ENCODE measurements at places on chromosomes 2 and 18. TPM values are rescaled to one million over a fixed set of nuclear protein-coding genes. Genes with fewer than 3 reads are reported as not detected.

DNA sequence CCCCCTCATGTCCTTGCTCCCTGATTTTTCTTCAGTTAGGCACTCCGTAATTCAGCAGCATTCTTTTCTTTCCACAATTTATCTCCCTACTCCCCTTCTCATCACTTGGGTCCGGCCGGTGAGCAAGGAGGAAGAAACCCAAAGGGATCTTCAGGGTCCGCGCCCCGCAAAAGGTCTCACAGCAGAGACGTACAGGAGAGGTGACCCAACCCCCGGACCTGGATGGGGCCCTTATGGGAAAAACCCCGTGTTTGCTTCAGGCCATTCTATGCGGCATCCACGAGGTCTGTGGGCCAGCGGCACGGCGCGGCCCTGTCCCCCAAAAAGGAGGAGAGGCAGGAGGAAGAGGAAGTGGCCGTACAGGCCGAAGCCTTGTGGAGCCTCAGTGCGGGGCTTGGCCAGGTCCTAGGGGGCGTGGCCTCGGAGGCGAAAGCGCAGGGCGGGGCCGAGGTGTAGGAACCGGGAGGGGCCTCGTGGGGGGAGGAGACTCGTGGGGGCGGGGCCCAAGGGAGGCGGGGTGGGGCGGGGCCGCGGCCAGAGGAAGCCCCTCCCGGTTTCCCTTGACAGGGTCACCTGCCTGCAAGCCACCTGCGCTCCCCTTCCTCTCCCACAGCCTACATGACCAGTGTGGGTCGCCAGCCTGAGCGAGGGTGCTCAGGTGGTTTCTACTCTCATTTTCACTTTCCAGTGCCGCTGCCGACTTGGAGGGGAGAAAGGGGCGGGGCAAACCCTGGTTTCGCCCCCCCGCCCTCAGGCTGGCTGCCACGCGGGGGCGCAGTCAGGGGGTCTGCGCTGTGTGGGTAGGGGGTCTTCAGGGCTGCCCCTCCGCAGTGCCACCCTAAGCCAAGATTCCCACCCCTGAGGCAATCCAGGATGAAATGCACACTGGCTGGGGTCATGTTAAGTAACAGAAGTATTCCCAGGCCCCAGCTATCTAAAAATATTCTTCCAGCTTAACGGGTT is 156.4 kb upstream of the XPO1 start:
- DNase-seq: peak; percentile 90

DNA sequence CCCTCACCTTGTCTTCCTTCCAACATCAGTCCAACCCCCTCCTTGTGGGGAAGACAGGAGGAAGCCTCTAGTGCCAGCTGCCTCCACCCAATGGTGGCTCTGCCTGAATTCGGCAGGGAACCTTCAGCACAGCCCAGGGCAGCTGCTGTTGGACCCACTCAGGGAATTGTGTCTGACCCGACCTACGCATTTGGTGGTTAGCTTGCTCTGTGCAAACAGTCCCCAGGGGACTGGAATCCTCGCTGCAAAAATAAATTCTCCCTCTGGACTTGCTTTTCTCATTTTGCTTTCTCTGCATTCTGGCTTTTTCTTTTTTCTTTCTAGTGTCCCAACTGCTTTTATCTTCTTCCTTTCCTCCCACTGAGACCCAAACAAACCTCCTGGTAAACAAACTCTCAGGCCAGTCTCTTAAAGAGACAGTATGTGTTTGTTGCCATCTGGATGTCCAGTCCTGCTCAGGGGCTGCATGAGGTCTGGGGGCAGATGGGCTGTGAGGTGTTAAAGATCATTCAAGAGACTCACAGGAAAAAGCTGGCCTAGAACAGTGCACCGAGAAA is 137.7 kb upstream of the HAAO start:
- DNase-seq: no peak

GRCh38 chr2:37871456-37872191 is 53.5 kb upstream of the RMDN2 start:
- peak; percentile 36 for DNase-seq

- no peak for DNase-seq
Measured at GRCh38 chr2:30300456-30301221, 69.3 kb downstream of the LBH start.

DNA sequence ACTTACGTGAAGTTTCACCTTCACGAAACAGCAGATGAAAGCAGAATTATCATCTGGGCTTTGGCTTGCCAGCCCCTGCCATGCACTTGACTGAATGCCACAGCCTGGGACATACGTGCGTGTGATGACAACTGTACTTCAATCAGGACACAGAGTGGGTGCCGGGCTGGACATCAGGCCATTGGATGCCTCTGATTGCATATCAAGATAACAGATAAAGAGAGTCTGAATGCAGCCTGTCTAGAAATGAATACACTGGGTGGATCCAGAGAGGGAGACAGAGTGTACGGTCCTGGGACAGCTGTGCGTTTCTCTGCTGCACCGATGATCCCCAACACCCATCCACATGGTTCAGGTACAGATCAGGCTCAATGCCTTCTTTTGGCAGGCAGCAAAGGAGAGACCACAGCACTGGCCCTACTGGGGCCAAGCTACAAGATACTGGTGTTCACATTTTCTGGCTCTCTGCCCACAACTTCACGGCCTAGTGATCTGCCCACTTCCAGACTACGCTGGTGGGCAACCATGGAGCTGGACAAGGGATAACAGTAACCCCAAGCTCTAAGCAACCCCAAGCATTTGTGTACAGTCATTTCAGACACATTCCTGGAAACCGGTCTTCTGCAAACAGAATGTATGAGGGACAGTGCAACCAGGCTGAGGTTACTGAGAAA is 35.6 kb downstream of the FBLN7 start:
- DNase-seq: no peak

The MC2R gene
- total RNA-seq: not detected

The GATA6 gene
- 0.98 TPM for total RNA-seq

The CLEC4F gene
- 0.34 TPM for total RNA-seq
